ENCODE measurements at places on chromosomes 5 and 9.
A peak's percentile ranks its signal among the peaks of the same experiment; 100 is the strongest.

GRCh38 chr9:134475011-134475790, 148.9 kb downstream of the RXRA start:
- DNase-seq: no peak

- no peak for DNase-seq
Observed at GRCh38 chr5:148384380-148384737, 601 bp downstream of the FBXO38 start.

DNA sequence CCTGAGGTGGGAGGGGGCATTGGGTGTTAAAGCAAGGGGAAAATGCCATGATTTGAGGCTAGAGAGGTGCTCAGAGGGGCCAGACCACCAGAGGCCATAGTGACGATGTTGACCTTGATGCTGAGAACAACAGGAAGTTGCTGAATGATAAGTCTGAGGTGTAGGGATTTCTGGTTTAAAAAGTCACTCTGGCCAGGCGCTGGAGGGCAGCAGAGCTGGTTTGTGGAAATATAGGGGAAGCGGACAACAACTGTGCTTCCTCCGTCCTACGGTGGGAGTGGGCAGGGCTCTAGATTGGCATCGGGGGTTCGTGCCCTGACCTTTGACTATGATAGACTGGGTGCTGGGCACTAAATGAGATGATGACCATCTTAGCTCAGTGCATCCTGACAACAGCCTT, 44.7 kb downstream of the STOM start:
- peak; percentile 80 for DNase-seq

- DNase-seq: no peak
Observed at GRCh38 chr5:90640484-90641059, 82.0 kb downstream of the ADGRV1 start.

DNA sequence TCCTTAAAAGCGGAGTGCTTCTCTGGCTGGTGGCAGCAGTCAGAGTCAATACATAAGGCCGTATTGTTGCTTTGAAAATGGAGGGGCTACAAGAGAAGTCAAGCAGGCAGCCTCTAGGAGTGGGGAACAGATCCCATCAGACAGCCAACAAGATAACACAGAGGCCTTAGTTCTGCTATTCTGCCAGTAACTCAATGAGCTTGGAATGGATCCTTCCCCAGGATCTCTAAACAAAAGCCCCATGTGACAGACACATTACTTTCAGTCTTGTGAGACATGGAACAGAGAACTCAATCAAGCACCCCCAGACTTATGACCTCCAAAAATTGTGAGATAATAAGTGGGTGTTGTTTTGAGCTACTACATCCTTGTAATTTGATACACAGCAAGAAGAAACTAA, 158.6 kb downstream of the RFX3 start:
- no peak for DNase-seq

DNA sequence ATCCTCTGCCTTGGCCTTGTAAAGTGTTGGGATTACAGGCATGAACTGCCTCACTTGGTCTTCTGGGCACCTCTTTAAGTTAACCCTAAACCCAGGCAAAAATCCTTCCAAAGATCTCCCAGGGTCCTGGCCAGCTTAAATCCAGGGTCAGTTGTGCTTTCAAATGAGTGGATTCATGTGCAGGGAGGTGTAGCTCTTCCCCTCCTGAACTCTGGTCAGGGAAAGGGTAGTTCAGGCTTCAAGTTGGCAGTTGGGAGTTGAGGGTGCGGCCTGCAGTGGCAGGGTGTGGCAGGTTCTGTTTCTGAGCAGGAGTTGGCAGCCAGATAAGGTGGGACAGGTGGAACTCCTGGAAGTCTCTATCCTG, 3.6 kb downstream of the HNRNPAB start:
- DNase-seq: no peak

- no peak for DNase-seq
Observed at GRCh38 chr5:72191404-72191803, 84.1 kb downstream of the MAP1B start.

DNA sequence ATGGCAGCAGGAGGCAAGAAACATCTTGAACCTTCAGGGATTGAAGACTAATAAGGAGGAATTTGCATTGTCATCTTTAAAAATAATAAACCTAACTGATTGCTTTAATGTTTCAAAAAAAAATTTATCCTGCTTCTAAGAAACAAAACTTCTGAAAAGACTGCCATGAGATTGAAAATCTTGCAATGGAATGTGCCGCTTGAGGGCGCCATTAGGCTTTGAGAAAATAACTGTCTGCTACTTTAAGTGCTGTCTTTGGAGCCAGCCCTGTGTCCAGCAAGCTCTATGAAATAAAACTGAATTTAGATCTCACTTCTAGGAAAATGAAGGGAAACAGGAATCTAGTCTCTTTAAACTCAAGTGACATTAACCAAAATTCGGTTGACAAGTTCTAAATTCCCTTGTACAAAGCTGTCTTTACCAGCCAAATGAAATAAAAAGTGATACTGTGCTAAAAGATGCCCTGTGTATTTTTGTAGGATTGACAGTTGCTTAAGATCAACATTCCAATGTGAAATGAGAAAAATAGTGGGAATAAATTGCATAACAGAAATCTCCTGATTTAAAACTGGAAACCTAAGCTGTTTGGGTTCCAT, 79.4 kb downstream of the ESM1 start:
- DNase-seq: no peak

DNA sequence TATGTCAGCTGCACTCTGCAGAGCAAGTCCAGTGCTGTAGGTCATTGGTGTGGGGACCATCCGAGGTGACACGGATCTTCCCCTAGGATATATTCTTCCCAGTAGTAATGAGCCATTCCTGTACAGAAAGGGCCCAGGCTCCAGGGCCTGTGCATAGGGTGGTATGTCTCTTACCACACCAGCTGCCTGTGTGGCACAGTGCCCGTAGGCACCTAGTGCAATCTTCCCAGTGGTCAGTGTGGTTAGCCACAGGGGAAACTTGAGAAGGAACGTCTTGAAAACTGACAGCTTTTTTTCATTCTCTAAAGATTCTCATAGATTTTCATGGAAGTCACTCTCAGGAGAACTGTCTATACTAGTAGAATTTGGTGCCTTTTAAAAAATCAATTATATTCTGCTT, 39.8 kb downstream of the CYSTM1 start:
- DNase-seq: no peak

GRCh38 chr5:108634010-108634616, 113.6 kb upstream of the FER start:
- no peak for DNase-seq

DNA sequence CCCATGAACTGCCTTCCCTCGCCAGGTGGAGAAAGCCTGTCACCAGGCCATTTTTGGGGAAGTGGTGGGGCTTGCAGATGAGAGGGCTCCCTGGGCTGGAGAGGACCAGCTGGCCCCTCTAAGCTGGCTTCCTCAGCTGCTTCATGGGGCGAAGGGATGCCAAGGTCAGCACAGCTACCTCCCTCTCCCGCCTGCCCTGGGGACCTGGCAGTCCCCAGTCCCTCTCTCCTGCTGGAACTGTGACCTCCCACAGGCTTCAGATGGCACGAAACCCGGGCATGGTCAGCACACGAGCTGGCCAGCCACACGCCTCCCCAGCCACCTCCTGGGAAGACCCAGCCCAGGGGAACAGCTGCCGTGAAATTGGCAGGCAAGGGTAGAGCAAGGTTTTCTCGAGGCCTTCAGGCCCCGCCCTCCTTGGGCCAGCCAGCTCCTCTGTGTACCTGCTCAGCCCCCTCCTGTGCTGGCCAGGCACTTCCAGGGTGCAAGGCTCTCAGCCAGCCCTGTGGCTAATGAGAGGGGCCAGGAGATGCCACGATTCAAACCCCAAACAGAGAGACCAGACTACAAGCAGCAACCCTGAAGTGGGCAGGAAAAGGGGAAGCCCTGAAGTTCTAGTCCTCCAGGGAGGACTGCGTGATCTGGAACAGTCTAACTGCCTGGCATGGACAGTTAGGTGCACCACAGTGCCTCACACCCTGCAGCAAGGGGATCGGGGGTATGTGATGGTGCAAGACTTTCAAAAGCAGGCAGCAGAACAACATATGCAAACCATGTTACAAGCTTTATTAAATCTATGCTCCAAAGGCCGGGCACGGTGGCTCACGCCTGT, 12.9 kb downstream of the PLPP7 start:
- no peak for DNase-seq

- no peak for DNase-seq
Observed at GRCh38 chr9:116806075-116806474, 119.0 kb downstream of the TRIM32 start.

GRCh38 chr5:95823738-95824609, 1.4 kb upstream of the GLRX start:
- DNase-seq: no peak

DNA sequence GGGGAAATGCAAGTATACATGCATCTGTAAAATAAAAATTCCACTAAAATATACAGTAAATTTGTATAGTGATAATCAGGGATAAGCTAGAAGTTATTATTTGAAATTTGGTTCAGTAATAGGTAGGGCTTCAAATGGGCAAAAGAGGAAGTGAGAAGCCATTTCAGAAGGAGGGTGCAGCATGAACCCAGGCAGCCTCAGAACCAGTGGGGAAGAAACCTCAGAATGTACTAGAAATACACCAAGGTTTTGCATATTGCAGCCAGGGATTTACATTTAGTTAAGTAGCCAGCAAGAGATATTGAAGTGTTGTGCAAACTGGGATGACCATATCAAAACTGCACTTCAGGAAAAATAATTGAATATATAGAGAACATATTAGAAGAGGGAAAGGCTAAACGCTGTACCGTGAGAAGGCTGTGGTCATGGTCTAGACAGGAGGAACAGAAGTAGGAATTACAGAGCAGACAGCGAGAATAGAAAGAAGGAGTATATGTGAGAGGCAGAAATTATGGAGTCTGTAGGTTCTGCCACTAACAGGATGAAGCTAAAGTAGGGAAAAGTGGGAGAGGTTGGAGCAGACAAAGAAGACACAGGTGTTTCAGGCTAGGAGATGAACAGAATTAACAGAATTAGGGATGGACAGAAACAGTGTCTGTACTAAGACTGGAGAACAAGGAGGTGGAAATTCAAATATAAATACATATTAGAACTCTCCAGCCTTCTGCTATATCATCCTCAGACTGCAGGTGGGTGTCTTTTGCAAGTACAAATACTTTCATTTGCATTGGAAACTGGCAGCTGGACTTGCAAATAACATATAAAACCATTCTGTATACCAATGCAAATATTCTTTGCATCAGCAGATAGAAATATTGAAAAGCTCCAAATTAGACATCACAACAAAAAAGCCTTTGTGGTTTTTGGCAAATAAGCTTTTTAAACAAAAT, 335.6 kb downstream of the ZNF608 start:
- DNase-seq: no peak

GRCh38 chr5:33829430-33829829, 62.4 kb downstream of the ADAMTS12 start:
- DNase-seq: no peak

Data from vagina (tissue), 2 donors.